ENCODE measurements at places on chromosomes 16 and 17.

- no peak for DNase-seq
Measured at GRCh38 chr16:56530872-56531271, 11.0 kb upstream of the BBS2 start.

DNA sequence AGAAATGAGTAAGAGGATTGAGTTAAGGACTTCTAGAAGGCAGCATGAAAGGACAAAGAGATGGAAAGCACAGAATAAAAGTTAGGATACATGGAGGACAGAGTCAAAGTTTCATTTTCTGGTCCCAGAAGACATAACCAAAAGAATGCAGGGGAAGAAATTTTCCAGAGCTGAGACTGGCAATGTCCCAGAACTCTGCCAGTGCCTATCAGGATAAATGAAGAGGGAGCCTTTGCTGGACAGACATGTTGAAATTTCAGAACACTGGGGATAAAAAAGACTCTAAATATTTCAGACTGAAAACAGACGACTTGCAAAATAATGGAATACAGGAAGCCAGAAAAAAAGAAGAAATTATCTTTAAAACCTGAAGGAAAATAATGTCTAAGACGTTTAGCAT is 55.7 kb downstream of the NT5M start:
- DNase-seq: no peak

DNA sequence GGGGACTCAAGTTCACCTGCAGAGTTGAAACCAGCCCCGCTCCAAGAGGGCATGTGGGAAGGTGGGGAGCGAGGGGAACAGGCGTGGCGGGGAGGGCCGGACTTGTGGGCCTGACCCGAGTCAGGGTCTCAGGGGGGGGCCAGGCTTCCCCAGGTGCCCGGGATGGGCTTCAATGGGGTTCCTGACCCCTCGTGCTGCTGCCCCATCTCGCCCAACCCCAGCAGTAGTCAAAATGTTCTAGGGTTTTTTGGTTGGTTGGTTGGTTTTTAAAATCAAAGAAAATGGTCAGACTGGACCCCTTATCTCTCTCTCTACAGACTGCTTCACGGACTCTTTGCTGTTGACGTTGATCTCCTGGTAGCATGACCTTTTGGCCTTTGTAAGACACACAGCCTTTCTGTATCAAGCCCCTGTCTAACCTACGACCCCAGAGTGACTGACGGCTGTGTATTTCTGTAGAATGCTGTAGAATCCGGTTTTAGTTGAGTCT is 69.5 kb downstream of the AMFR start:
- no peak for DNase-seq

GRCh38 chr16:88481851-88482250 is 28.8 kb downstream of the ZFPM1 start:
- no peak for DNase-seq

- no peak for DNase-seq
Measured at GRCh38 chr16:88999457-89000206, 22.6 kb upstream of the CBFA2T3 start.
